ENCODE measurements at places on chromosomes 7 and 10.

DNA sequence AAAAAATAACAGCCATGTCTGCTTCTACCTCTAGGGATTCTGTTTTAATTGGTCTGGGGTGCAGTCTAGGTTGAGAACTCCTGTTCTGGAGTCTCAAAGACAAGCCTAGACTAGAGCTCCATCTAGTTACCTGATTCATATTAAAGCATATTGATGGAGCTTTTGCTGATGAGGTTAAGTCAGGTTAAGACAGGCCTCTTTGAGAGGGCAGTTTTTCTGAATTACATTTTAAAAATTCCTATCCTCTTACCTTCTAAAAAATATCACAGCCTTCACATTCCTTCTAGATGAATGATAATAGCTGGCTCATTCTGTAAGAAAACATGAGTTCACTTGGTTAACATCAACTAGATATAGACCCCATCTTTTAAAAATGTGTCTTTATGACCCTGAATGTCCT lies 28.9 kb downstream of the MGAM start:
- peak; percentile 32 for DNase-seq

GRCh38 chr7:115340828-115341227 lies 418.9 kb downstream of the MDFIC start:
- peak; percentile 73 for DNase-seq

GRCh38 chr7:117587931-117588330 lies 108.1 kb downstream of the CFTR start:
- DNase-seq: no peak

DNA sequence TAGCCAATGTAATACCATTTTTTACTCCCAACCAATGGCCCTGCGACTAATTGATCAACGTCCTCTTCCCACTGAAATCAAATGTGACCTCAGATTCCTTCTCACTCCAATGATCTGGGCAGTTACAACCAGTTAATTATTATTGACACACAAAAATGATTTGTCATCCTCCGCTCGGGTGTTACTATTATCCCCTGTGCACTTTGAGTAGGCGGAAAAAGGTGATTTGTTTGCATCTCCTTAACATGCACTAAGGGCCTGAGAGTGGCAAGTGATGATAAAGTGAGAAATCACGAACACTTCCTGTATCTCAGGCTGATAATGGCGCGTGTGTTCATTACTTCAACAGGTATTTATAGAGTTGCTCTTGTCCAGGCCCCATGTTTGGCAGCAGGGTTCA lies 40.9 kb upstream of the PNLIP start:
- DNase-seq: no peak

DNA sequence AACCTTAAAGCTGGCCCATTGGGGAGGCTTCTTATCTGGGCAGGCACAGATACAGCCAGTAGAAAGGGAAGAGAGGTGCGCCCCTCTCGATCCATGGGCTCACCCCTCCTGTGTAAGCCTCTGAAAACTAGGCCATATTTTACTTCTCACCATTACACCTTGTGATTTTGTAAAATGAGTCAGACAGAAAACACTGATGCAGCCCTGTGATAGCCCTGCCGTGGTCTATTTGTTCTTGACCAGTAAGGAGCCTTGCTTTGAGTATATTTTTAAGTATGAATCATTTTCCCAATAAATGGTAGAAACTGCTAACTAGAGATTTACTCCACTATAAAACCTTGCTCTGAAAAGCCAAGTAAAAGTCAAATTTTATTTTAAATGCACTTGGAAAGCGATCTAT lies 329.8 kb upstream of the MBL2 start:
- DNase-seq: no peak

DNA sequence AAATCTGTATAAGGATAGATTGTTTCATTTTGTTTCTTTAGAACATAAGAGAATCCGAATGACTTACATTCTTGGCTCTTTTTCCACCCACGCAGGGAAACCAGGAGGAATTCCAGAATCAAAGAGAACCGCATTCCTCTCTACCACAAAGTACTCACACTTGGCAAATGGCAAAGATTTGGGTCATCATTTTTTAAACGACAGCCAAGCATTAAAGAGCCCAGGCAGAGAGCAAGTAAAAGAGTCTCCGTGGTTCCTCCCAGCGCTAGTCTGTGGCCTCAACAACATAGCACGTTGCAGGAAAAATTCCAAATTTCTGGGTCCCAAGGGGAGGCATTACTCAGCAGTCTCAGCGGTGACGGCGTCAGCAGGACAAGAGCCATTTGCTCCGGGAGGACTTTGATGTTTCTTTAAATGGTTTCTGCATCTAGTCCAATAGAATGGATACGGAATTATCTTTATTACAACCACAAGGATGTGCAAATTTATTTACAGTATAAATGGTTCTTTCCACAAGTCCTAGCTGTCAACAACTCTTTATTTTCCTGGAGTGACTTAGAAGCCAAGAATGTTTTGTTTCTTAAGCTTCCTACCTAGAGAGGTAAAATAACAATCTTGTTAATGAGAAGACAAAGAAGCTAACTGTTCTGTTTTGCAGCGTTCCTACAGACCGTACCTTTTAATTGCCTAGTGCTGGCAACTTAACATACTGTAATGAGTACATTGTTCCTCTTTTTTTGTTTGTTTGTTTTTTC lies 232.5 kb downstream of the SKIDA1 start:
- DNase-seq: peak; percentile 100

DNA sequence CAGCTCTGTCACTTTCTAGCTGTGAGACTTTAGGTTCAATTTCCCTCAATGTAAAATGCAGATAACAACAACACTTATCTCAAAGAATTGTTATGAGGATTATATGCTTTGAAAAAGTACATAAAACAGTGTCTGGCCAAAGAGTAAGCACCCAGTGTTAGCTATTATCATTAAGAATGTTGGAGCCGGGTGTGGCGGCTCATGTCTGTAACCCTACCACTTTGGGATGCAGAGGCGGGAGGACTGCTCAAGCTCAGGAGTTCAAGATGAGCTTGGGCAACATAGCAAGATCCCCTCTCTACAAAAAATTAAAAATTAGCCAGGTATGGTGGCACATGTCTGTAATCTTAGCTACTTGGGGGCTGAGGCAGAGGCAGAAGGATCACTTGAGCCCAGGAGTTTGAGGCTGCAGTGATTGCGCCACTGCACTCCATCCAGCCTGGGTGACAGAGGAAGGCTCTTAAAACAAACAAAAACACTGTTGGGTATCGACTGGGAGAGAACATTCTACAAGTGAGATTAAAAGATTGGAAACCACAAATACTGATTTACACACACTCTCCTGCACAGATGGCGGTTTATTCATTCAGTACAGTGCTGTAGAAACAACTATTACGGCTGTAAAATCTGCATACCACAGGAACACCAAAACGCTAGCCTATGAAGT lies 107.3 kb downstream of the PROSER2 start:
- no peak for DNase-seq

DNA sequence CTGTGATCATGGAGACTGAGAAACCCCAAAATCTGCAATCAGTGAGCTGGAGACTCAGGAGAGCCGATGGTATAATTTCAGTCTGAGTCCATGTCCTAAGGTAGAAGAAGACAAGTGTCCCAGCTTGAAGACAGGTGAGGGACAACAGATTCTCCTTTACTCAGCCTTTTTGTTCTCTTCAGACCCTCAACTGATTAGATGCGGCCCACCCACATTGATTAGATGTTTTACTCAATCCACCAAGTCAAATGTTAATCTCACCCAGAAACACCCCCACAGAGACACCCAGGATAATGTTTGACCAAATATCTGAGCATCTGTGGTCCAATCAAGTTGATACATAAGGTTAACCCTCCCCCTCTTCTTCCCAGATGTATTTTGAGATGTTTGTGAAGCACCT lies 131.2 kb downstream of the PFKFB3 start:
- DNase-seq: no peak

GRCh38 chr7:18081617-18082016 lies 54.0 kb upstream of the PRPS1L1 start:
- no peak for DNase-seq

- DNase-seq: no peak
Observed at GRCh38 chr10:132345345-132345744, 13.4 kb downstream of the LRRC27 start.

GRCh38 chr7:150421831-150422230 lies 28.6 kb upstream of the GIMAP8 start:
- DNase-seq: no peak

DNA sequence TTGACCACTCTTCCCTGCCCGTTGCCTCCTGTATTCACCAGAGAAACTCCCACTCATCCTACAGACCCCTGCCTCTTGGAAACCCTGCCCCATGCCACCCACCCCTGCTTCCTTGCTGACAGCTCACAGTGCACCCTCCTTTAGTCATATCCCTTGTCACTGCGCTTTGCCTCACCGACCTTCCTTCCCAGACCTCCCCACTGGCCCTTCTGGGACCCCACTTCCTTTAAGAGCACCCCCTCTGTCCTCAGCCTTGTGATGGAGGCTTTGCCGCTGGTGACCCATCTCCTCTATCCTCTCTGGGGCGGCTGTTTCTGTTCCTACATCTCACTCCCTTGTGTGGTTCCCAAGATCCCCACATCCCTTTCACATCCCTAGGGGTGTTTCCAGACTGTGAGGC lies 92.8 kb upstream of the ZMIZ1 start:
- no peak for DNase-seq

DNA sequence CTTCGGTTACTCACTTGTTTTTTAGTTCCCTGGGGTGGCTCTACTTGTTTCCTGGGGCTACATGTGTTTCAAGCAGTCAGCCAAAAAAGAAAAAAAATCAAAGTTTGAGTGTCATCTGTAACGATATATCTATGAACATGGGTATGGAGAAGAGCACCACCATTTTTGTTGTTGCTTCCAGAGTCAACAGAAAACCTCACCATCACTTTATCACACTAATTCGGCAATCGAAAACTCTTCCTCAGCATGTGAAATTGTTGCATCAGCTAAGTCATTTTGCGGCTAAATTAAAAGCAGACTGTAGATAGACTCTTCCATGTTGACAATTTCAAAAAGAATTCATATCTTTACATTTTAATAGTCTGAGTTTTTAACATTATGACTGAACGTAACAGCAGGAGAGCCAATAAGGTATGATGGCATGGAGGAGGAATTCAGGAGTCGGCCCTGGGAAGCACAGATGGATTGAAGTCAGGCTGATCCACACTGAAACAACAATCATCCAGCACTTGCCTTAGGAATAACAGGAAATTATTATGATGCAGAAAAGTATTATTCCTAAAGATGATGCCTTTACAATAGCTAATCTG lies 455.7 kb upstream of the KLF6 start:
- peak; percentile 96 for DNase-seq

GRCh38 chr7:46285878-46286277 lies 364.8 kb upstream of the IGFBP3 start:
- DNase-seq: no peak

DNA sequence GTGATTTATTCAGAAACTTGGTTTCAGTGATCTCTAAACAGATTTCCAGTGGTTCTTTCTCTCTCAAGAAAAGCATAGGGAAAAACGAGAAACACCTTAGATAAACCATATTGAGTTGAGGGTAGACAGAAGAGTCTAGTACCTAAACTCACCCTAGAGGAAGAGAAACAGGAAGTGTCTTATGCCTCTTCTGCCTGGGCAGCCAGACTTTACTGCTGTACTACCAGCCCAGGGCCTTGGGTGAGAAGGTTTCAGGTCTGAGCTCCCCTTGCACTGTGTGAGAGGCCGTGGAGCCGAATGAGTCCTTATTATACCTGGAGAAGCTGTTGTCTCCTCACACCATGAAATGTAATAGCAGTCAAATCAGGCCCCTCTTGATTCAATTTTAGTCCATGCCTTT lies 18.2 kb downstream of the HIF1AN start:
- DNase-seq: no peak

GRCh38 chr7:69657331-69657730 lies 59.1 kb downstream of the AUTS2 start:
- DNase-seq: no peak

- no peak for DNase-seq
Observed at GRCh38 chr10:116587878-116588591, 2.7 kb upstream of the PNLIPRP1 start.

DNA sequence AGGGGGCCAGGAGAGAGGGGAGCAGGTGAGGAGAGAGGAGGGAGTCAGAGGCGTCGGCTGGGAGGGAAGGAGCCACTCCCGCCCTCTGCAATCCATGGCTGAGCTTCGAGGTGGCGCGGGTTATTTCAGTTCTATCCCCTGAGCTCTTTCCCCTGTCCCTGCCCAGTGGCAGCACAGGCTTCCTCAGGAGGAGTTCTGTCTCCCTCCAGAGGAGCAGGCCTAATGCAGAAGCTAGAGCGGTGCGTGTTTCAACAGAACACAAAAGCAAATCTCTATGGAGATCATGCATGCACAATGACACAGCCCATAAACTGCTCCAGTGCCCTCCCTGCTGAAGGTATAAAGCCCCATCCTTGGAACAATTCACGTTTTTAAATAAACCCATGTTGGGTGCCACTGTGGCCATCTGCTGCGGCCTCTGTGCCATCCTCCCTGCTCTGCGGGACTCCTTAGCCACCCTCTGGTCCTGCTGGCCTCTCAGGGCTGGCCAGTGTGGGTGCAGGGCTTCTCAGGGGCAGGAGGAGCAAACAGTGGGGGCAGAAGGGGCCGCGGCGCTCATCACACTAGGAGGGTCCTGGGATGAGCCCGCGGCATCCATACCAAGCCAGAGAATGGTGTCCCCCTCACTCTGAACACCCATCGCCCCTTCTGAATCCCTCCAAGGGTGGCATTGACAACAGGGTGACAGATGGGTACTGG lies 192.6 kb upstream of the LYZL2 start:
- DNase-seq: no peak

- DNase-seq: no peak
Observed at GRCh38 chr7:2896131-2896530, 52.0 kb upstream of the GNA12 start.

- peak; percentile 79 for DNase-seq
Observed at GRCh38 chr7:24831240-24831639, 74.0 kb upstream of the GSDME start.

DNA sequence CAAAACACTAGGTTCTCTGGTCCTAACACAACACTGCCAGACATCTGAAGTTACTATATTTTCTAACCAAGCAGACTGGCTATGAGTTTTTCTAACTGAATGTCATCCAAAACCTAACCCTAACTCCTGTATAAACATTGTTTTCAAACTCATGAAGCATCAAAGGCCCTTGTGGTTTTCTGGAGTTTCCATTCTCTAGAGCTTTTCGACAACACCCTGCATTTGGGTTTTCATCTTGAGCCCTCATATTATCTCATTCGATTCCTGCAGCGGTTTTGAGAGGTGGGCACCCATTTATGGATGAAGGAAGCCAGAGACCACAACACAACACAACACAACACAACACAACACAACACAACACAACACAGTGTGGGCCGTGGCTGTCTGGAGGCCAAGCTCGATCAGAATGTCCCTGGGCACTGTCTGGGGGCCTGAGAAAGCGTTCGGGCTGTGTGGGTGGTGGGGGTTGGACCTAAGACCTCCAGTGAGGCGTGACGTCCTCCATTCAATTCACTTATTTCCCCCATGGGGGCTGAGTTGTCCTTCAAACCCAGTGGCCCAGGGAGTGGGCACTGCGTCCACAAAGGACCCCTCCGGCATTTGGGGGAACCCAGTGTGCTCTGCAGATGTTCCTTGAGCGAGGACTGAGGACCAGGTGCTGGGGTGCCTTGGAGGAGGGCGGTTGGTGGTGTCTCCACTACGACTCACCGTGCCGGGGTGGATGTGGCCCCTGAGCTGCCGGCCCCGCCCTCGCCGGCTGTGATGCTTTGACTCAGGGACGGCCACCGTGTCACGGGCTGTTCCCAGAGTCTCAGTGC lies 490.4 kb downstream of the DNAJB6 start:
- DNase-seq: no peak
